CD4-positive, alpha-beta T cell (primary cell): ENCODE measurements at places on chromosomes 4 and X.

GRCh38 chr4:119835613-119835910, 207.0 kb upstream of the PDE5A start:
- DNase-seq = no peak

DNA sequence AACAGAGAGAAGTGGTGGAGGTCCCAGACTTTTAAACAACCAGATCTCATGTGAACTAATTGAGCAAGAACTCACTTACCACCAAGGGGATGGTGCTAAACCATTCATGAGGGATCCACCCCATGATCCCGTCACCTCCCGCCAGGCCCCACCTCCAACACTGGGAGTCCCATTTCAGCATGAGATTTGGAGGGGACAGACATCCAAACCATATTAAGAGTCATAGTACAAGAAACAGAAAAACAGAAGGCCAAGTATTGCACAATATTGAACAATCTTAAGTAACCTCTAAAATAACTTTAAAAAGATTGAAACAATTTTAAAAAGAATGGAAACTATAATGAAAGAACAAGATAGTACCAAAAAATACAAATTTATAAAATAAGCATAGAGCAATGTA, 110.0 kb downstream of the CBR4 start:
- no peak for DNase-seq

DNA sequence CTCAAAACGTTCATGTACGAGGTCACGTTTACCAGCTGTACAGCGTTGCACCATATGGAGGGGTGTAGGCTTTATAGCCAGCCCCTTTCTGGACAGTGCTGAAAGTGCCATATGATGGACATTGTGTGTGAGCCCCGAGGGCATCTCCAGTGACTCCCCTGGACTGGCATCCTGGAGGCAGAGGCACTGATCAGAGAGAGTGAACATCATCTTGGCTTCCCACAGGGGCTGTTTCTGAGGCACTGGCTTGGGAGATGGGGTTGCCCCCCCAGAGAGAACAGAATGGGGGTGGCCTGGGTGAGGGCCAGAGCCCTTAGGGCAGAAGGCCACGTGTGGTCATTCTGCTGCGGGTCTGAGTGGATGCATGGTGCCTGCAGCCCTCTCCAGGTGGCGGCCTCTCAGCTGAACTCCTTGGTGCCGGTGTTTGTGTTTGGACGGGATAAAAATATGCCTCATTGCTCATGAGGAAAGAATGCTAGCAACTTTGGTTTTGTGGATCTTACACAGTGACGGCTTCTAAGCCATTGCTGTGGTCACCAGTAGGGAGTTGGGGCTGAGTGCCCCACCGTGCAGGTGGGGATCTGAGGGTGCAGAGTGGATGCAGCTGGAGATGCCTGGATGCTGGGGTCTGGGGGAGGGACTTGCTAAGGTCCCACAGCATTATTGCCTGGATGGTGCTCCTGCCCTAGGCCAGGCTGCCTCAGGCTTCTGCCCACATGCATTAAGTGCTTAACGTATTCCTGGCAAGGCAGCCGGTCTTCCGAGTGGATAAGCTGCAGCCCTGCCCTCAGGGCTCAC, 3.4 kb downstream of the WFS1 start:
- DNase-seq = no peak

- DNase-seq = no peak
Observed at GRCh38 chrX:153343674-153344073, 9.7 kb downstream of the ZNF275 start.

GRCh38 chrX:20388594-20388993, 121.9 kb upstream of the RPS6KA3 start:
- no peak for DNase-seq

- no peak for DNase-seq
Observed at GRCh38 chr4:66204534-66205247, 534.4 kb upstream of the EPHA5 start.

GRCh38 chrX:112857478-112857878, 16.8 kb upstream of the AMOT start:
- DNase-seq = no peak

DNA sequence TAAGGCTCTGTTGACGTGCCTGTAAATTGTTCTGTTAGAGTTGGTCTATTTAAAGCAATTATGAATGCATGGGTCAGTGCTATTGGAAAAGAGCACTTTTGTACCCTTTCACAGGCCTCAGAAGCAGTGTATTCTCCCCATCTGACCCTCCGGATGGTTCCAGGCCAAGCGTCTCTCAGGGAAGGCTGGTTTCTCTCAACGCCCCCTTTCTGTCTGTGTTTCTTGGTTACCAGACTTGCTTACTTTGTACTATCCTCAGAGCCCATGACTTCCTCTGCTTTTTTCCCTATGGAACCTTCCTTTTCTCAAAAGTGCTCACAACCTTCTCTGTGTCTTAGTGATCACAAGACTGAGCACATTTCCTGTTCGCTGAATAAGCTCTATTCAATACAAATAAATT, 559.3 kb upstream of the ZFP42 start:
- no peak for DNase-seq

- no peak for DNase-seq
Observed at GRCh38 chrX:112968351-112969133, 127.9 kb upstream of the AMOT start.

- DNase-seq = no peak
Observed at GRCh38 chr4:153785910-153786721, 2.8 kb downstream of the SFRP2 start.
